GM12865 (cell line): ENCODE measurements at places on chromosomes 4 and X.

- no peak for DNase-seq
Measured at GRCh38 chrX:100980608-100981497, 11.3 kb downstream of the ARL13A start.

- no peak for DNase-seq
Measured at GRCh38 chr4:172232966-172233365, 419.8 kb downstream of the GALNTL6 start.

GRCh38 chr4:150178161-150178560 lies 99.9 kb downstream of the DCLK2 start:
- no peak for DNase-seq

DNA sequence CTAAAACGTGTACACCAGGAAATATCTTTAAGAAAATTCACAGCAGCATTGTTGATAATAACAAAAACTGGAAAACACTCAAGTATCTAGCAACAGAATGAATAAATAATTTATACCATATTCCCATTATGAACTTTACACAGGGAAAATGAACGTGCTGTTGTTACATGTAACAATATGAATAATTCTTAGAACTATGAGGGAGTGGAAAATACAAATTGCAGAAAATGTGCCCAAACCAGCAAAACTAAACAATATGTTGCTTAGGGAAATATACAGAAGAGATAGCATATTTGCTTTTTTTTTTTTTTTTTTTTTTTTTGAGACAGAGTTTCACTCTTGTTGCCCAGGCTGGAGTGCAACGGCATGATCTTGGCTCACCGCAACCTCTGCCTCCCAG lies 14.8 kb upstream of the FAT1 start:
- DNase-seq: no peak

DNA sequence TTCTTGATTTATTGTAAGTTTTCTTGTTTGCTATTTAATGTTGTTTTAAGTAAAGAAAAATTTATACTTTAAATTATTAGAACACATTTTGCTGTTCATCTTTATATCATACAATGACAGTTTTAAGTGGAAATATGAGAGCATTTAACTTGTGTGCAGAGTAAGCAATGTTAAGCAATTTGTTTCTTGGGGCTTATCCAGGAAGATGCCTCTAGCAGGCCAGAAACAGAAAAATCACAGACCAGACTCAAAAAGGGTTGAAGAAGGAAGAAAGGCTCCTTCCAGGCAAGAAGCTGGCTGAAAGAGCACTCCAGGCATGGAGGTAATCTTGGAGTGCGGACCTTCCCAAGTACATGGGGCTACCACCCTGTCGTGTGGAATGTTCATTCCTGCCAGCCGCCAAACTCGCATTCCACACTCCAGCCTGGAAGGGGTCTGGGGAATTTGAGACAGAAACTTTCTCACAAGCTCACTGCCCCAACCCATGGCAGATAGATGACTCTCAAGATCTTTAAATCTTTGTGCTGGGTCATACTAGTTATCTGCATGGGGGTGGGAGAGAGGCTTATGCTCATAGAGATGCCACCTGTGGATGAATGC lies 1521.3 kb upstream of the AGA start:
- no peak for DNase-seq

- DNase-seq: no peak
Measured at GRCh38 chr4:81436941-81437574, 34.6 kb downstream of the RASGEF1B start.

- no peak for DNase-seq
Measured at GRCh38 chr4:185020293-185020808, 2.1 kb downstream of the HELT start.

- no peak for DNase-seq
Measured at GRCh38 chr4:186669159-186669731, 54.4 kb downstream of the FAT1 start.

DNA sequence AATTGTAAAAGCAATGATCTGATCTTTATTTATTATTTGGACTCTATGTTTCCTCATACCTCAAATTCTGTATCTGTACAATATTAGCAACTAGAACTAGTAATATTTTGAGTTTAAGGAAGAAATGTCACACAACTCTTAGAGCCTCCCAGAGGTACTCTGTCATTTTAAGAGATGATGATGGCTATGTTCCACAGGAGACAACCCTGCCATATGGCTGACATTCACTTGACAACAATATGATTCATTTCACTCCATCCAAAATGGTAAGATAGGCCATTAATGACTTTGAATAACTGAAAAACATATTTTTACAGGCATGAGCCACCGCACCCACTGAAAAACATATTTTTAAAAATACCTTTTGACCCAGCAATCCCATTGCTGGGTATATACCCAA lies 190.3 kb downstream of the MAML3 start:
- DNase-seq: no peak

DNA sequence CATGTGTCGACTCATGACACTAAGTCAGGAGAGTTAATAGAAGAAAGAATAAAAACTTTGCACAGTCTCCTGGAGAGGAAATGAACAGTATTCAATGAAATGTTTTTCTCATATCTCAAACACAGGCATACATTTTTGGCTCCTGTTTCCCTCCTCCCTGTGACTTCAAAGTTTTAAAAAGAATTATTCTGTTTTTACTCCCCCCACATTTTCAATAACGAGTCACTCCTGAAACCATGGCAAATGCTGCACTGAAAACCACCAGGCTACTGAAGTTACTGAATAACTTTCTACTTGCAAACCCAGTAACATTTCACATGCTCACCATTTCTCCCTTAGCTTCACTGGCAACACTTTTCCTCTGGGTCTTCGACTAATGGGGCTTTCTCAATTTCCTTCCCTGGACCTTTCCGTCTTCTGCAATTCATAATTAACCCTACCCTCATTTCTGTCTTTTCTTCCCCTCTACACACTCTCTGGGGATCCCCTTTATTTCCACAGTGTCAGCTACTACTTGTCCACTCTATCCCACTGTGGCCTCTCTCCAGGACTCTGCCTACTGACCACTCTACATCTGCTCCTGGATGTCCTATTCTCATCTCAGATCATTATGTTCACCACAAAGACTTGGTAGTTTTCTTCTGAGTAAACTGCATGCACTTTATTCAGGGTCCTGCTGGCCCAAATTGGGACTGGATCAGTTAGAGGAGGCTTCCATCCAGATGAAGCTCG lies 225.8 kb upstream of the ETNPPL start:
- no peak for DNase-seq

- no peak for DNase-seq
Measured at GRCh38 chr4:87103691-87104187, 116.7 kb downstream of the KLHL8 start.

DNA sequence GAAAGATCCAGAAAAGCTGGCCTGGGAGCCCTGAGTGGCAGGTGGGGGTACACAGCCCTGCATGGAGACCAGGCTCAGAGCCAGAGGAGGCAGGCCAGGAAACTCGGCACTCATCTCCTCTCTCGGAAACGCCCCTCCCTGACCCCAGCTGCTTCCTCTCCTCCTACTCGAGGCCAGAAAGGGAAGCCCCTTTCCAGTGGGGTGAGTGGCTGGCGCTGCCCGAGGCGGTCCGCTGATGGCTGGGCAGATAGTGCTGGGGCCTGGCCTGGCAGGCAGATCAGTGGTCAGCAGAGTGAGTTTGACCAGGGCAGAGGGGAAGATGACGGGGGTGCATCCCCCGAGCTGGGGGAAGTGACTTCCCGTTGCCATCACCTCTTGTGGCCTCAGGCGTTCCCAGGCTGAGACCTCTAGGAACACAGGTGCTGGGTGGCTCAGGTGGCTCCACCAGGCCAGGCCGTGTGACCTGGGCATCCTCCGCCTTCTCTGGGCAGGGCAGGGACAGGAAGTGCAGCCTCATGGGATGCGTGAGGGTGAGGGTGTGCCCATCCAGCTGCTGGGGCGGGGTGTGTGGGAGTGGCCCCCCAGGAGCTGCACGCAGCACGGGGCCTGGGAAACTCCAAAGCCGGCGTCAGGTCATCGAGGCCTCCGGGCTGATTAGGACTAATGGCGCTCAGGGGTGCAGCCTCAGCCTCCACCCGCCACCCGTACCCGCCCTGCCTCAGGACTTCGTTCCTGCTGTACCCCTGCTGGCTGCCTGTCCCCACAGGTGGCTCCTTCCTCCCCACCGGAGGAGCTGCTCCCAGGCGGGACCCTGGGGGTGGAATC lies 5.7 kb downstream of the SH3BP2 start:
- peak; percentile 75 for DNase-seq

DNA sequence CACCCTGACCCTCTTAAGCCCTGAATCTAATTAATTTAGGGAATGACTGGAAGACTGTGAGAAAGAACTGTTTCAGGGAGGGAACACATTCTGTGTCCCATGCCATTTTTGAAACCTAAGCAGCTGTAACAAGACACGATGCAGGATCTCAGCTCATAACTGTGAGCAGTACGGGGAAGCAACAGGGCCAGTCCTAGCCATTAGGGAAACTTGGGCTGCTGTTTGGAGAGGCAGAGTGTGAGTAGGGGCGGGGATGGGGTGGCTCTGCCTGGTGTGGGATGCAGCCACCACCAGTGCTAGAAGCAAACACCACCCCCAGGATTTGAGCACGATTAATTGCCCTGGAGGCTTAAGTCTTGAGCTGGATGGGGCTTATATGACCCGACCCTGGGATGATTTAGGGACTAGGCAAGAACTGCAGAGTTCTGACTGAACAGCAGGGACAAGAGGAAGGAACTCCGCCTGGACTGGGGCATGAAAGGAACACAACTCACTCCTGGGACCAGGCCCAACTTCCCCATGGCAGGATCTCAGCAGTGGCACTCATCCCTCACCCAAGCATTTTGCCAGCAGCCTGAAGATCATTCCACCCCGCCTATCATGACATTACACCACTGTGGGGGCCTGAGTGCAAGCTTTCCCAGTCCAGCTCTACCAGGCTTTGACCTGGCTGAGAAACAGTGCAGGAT lies 43.1 kb downstream of the ATRX start:
- DNase-seq: no peak

- no peak for DNase-seq
Measured at GRCh38 chrX:150332023-150332422, 31.1 kb upstream of the MAMLD1 start.

GRCh38 chr4:159015841-159016240 lies 87.0 kb upstream of the RAPGEF2 start:
- DNase-seq: no peak

DNA sequence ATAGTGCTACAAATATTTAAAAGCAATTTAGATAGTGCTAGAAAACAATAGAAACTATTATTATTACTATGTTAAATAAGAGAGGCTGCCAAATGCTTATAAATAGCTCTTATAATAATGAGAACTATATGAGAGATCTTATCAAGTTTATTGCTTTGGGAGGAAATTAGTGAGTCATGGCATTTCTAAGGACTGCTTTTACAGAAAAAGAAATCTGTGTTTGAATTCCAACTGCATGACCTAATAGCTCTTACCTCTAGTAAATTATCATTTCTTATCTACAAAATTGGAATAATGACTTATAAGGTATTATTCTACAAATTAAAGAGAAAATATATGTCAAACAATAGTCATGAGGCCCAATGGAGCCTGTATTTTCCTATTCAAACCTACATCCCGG lies 177.2 kb downstream of the GABRG1 start:
- no peak for DNase-seq

- no peak for DNase-seq
Measured at GRCh38 chr4:122588453-122589238, 32.2 kb downstream of the IL21 start.

- DNase-seq: no peak
Measured at GRCh38 chr4:87188932-87189331, 31.5 kb downstream of the KLHL8 start.

DNA sequence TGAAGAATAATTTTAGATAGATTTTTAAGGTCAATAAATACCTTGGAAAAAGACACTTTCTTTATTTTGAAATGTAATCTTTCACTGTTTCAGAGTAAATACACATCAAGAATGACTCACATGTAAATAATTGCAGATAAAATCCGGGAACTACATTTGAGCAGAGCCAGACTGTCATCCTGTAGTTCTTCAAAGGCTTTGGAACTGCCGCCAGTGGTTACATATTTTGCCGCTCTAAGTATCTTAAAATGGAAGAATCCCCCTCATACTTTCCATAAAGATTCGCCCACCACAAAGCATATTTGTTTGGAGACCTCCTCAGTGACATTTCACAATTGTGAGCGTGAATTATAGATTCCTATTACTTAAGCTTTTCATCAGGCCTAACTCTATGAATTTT lies 607.8 kb upstream of the ZFP42 start:
- DNase-seq: no peak

GRCh38 chr4:788636-789297 lies 37.2 kb downstream of the CPLX1 start:
- DNase-seq: no peak

DNA sequence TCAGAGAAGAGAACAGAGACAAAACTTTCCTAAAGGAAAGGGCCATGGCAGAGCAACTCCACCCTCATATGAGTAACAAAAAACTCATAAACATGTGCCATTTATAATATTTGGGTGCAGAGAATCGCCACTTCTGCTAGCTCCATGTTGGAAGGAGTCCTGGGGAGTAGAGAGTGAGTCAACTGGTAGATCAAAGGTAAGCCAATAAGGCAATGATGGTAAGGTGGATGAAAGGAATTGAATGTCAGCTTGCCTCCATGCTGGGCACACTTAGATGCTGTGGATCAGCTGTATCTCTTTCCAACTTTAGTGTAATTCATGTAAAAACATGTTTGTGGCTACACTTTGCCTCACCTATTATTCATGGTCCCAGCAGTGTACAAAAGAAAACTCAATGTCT lies 4.7 kb downstream of the QRFPR start:
- DNase-seq: no peak

DNA sequence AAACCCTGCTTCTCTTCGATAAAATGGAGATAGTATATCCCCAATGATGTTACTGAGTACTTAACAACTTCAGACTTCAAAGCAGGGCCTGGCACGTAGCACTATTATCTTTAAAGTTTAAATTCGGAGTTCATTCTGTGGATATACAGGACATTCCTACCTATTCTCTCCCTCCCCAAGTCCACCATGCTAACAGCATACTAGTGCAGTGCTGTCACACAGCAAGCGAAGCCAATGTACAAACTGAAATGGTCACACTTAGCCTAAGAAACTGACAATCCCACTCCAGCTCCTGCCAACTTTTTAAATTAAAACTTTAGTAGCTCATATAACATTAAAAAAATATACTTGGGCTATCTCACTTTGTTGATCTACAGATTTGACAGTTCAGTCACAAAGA lies 1.2 kb upstream of the DNAJB14 start:
- no peak for DNase-seq

- no peak for DNase-seq
Measured at GRCh38 chr4:140691369-140691768, 64.8 kb downstream of the TBC1D9 start.

DNA sequence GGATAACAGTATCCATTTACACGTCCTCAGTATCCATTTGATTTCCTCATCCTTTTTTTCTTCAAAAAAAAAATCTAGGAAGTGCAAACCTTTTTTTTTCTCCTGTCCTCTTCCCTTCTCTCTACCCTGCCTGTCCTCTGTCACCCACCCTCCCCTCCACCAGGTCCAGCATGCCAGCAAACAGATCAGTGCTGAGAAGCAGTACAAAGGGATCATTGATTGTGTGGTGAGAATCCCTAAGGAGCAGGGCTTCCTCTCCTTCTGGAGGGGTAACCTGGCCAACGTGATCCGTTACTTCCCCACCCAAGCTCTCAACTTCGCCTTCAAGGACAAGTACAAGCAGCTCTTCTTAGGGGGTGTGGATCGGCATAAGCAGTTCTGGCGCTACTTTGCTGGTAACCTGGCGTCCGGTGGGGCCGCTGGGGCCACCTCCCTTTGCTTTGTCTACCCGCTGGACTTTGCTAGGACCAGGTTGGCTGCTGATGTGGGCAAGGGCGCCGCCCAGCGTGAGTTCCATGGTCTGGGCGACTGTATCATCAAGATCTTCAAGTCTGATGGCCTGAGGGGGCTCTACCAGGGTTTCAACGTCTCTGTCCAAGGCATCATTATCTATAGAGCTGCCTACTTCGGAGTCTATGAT lies 1.7 kb downstream of the SLC25A4 start:
- no peak for DNase-seq
